Activated CD8-positive, alpha-beta memory T cell treated with anti-CD3 and anti-CD28 coated beads for 24 hours (primary cell): ENCODE measurements at places on chromosomes 6 and 20.

DNA sequence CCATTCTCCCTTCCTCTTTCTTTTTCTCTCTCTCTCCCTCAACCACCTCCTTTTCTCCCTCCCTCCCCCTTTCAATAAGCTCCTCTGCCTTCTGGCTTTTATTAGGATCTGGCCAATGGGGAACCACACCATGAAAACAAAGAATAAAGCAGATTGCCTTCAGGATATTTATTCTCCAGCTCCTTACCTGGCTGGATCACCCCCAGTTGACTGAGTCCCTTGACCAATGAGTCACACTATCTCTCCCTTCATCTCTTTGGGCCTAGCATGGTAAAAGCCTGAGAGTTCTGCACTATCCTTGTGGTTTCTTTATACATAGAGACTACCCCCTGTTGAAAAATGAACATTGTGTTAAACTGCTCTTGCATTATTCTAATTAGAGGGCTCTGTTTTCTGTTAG lies 476.8 kb downstream of the EPHA7 start:
- DNase-seq: no peak

- no peak for DNase-seq
Measured at GRCh38 chr6:116797585-116797984, 31.3 kb downstream of the GPRC6A start.

- no peak for DNase-seq
Measured at GRCh38 chr6:52363228-52363867, 1.4 kb downstream of the PAQR8 start.

GRCh38 chr6:83509441-83509840 lies 2.9 kb upstream of the PRSS35 start:
- no peak for DNase-seq

GRCh38 chr6:39847221-39847620 lies 55.0 kb downstream of the DAAM2 start:
- no peak for DNase-seq

- DNase-seq: peak; percentile 38
Measured at GRCh38 chr6:2550247-2550646, 200.5 kb downstream of the MYLK4 start.

GRCh38 chr6:119459207-119459974 lies 109.8 kb upstream of the MAN1A1 start:
- DNase-seq: no peak

DNA sequence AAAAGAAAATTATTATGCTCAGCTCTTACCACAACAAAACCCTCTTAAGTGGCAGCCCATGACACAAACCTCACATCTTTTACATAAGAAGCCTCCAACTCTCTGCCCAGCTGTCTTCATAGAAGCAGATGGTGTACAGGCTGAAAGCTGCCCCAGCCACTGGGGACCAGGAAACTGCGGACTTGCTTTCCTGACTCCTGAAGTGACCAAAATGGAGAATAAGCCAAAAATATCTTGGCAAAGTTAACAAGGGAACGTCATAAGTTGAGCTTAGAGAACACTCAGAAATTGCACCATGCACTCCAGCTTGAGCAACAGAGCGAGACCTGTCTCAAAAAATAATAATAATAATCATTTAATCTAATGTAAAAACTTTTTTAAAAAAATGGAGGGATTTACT lies 160.3 kb upstream of the CDYL start:
- DNase-seq: no peak

GRCh38 chr6:131414956-131415355 lies 158.1 kb upstream of the ARG1 start:
- DNase-seq: no peak

DNA sequence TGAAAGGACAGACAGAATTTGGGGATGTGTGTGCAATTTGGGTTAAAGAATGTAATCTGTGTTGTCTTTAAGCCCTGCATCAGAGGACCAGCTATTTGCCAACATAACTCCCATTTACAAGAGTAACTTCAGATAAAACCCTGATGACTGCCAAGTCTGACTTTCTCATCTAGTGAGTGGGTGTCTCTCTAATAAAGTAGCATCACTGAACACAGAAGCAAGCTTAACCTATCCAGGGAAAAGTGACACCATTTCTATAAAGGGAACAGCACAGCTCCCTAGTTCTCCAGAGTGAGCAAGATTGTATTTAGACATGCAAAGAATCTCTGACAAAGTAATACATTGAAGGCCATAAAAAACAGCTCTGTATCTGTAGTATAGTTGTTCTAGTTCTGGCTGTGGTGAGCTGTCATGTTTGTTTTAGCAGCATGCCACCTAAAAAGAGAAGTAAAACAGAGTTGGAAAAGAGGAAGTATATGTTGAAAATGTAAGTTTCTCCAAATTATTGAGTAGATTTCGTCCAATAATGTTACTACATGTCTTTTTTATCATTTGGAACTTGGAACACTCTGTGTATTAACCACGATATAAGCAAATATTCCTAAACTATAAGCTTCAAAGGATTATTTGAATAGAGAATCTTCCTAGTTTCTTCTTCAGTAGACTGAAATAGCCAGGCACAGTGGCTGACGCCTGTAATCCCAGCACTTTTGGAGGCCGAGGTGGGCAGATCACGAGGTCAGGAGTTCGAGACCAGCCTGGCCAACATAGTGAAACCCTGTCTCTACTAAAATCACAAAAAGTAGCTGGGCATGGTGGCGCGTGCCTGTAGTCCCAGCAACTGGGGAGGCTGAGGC lies 8.8 kb upstream of the PIM1 start:
- no peak for DNase-seq

GRCh38 chr6:131652472-131652871 lies 15.4 kb downstream of the ENPP3 start:
- DNase-seq: no peak

GRCh38 chr6:163455552-163455951 lies 41.0 kb downstream of the QKI start:
- no peak for DNase-seq

DNA sequence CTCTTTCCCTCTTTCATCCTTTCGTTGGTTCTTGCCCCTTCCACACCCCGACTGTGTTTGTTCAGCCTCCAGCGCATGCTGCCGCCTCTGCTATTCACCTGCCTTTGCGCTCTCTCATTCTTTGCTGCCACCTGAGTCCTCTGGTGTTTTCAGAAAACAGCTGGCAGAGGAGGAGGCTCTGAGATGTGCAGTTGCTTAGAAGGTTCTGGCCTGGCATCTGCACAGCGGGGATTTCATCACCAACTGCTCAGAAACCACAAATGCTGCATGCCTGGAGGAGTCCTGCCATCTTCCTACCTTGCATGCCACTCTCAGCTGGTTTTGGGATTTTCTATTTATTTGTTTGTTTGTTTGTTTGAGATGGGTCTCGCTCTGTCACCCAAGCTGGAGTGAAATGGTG lies 39.2 kb upstream of the CLDN20 start:
- no peak for DNase-seq

- no peak for DNase-seq
Measured at GRCh38 chr20:44304383-44304782, 6.6 kb downstream of the FITM2 start.
